ENCODE measurements at places on chromosomes 2 and 18.

- no peak for DNase-seq
Observed at GRCh38 chr2:70957798-70958197, 20.6 kb upstream of the ANKRD53 start.

DNA sequence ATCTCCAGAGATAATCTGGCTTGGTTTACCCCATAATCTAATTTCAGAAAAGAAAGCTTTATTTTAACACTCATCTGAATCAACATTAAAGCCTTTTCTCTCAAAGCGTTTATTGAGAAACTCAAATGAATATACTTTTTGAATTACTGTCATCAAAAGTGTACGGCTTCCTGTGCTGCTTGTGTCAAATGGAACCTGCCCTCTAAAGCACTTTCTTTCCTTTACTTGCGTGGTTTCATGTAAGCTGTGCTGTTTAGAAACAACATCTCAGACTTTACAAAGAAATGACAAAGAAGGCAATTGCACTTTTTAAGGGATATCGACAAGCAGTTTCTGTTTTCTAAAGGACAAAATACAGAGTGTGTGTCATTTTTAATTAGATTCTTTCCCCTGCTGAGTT is 35.1 kb downstream of the CYBRD1 start:
- no peak for DNase-seq

GRCh38 chr2:54551123-54551756 is 95.1 kb downstream of the SPTBN1 start:
- DNase-seq = no peak

DNA sequence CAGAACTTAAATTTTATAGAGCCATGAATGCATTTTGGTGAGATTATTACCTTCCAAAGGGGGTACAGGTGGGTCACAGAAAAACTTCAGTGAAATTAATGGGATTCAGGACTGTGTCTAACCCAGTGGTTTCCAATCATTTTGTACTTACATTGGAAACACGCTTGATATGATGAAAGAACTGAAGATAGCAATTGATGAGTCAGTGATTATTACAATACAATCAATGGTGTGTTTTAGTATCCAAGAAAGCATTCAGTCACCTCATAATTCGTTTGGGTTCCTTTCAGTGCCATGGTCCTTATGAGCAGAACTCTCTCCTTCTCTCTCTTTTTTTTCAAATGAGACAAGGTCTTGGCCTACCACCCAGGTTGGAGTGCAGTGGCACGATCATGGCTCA is 66.5 kb upstream of the IGFBP5 start:
- no peak for DNase-seq

DNA sequence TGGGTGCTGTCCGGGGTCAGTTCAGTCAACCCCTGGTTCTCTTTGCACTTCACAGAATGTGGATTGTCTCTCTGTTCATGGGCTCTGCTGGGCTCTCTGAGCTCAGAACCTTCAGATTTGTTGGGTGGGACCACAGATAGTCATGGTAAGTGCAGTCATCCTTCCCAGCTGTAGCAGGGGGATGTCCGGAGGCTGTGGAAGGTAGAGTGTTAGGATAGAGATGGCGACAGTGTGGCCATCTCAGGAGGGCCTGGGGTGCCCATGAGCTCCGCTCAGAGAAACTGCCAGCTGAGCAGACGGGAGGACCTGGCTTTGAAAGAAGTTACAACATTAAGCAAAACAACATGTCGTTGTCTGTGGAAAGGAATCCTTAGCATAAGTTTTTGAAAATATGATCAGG is 149.8 kb downstream of the FAM210A start:
- DNase-seq = no peak

DNA sequence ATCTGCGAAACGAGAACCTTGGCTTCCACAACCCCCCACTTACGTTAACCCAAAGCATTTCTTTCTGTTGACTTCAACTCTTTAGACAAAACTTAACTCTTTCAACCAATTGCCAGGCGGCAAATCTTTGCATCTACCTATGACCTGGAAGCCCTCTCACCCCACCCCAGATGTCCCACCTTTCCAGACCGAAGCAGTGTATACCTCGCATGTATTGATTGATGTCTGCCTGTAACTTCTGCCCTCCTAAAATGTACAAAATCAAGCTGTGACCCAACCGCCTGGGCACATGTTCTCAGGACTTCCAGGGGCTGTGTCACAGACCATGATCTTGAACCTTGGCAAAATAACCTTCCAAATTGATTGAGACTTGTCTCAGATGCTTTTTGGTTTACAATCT is 12.3 kb downstream of the AQP12B start:
- no peak for DNase-seq

DNA sequence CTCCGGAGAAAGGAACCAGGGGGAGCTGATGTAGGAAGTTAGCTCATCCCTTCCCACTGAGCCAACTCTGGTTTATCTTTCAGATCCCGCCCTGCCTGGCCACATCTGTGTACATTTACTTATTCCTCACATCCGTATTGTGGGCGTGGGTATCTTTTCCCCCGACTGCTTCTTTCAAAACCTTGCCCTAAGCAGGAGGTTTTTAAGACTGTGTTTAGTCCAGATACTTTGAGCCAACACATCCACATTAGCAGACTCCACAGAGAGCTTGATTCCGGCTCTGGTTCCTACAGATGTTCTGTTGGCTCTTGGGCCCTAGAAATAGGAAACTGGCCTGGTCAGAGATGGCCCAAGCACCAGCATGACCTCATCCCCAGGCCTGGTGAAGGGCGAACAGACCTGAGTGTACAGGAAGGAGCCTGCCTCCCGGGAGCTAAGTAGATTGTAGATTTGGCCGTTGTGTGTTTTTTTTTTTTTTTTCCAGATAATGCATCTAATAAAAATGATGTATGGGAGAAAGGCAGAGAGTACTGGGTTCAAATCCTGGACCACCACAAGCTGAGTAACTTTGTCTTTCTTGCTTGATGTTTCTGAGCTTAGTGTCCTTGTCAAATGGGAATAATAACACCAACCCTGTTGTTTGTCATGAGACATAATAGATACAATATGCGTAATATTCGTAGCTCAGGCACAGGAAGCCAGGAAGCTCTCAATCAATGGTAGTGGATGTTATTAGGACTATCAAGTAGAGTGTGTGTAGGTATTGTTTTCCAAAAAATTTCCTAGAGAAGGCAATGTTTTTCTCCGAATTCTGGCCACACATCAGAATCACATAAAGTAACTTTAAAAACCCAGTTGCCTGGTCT is 92.3 kb downstream of the PRKCE start:
- peak; percentile 75 for DNase-seq

DNA sequence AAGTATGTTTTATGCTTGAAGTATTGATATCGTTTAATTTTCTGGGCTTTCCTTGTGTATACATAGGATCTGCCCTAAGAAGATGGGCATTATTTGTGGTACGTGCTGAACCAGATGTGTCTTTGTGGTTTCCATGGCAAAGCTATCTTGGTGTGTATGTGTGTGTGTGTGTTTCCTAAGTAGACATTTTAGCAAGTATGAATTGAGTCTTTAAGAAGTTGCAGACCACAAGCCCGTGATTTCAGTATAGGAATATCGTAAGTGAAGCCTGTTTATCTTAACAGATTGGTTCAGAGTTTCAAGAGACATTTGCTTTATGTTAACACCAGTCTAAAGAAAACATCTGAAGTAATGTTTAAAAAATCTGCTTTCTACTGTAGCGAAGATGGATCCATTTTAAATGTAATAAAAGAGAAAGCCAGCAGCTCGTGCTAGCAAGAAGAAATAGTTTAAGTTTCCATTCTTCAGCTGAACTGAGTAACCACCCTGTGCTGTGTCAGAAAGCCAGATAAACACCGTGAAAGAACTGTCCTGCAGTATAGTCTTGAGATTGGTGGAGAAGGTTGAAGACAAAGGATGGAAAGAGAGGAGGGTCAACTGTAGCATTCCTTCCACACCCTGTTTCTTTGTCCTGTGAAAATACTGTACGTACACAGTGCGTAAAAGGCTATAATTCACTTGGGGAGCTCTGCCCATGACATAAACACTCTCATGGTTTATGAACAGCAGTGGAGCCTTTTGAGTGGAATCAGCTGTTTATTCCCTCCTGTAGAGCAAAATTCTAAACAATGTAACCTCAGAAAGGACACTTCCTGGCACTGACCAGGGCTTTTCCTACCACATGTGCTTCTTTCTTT is 91.9 kb upstream of the FOSL2 start:
- DNase-seq = peak; percentile 88

- no peak for DNase-seq
Observed at GRCh38 chr2:180412219-180412618, 405.1 kb upstream of the CWC22 start.

GRCh38 chr2:207184348-207184747 is 18.6 kb upstream of the KLF7 start:
- no peak for DNase-seq

- no peak for DNase-seq
Observed at GRCh38 chr18:11064727-11065460, 84.5 kb downstream of the PIEZO2 start.

- no peak for DNase-seq
Observed at GRCh38 chr2:1837022-1837421, 92.7 kb upstream of the PXDN start.

DNA sequence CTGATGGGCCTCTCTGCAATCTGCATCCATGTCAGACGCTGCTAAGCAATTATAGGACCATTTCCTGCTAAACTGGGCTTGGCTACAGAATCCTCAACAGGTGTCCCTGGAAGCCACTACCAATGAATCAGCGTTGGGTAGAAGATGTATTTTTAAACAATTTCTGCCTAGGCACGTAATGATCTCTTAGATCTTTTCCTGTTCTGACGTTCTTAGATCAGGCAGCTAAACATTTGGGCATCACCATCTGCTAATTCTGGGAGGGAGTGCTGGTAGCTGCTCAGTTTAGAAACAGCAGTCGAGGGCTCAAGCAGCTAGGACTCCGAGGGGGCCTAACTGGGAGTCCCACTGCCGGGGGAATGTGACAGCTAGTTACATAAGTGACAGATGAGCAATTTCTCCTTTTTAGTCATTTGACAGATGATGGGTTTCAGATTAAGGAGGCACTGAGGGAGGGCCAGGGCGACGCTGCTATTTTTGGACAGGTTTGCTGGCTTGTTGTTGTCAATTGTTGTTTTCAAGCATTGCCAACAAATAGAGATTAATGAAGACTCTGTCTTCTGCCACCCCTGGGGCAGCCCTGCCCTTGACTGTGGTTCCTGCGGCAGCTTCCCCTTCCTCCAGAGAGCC is 92.7 kb downstream of the MRO start:
- DNase-seq = no peak

- no peak for DNase-seq
Observed at GRCh38 chr2:69716555-69717120, 25.3 kb upstream of the ANXA4 start.

- DNase-seq = no peak
Observed at GRCh38 chr2:237389831-237390230, 24.1 kb downstream of the COL6A3 start.

DNA sequence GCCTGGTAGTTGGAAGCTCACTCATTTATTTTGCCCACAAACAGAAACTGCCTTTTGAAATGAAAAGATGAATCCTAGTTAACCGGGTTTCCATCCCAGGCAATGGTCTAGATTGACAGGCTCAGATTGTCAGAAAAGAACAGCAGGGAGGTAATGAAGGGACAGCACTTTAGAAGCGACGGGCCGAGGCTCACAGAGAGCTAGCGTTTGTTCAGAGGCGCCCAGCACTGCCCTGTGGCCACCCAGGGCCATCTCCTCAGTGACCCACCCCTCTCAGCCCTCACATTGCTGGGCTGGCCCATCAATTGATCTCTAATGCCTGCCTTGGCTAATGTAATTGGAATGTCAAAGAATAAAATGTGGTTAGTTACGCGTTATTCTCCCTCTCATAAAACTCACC is 304.8 kb downstream of the CDCA7 start:
- DNase-seq = no peak

DNA sequence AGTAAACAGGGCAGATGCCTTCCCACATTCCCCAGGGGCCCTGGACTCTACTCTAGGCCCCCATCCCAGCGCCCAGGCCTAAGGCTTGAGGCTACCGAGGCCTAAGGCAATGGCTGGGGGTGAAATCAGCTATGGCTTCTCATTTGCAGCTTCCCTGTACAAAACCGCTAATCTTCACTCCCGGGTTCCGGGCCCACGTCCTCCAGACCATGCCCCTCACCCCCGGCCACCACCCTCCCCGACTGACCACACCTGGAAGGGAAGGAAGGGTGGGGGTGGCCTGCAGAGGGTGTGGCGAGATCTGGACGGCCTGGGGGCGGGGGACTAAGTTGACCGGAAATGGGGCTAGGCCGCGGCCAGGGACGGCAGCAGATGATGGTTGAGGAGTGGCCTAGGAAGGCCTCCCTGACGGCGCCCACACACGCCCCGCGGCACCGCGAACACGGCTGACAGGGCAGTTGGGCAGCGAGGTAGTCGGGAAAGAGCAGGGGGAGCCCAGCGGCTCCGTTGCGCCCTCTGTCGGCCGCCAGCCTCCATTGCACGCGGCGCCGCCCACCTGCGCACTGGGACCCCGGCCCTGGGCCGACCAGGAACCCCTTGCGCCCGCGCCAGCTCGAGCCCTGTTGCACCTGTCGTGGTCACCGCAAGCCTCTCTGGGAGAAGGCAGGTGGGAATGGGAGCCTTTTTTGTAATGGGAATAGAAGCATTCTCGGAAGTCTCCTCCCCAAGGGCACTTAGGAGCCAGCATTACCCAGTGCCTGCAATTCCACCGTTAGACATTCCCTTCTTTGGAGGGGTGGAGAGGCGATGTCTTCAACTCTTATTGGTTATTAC is 117.1 kb upstream of the STPG4 start:
- DNase-seq = peak; percentile 37

- DNase-seq = no peak
Observed at GRCh38 chr2:170144761-170145160, 33.2 kb upstream of the MYO3B start.

DNA sequence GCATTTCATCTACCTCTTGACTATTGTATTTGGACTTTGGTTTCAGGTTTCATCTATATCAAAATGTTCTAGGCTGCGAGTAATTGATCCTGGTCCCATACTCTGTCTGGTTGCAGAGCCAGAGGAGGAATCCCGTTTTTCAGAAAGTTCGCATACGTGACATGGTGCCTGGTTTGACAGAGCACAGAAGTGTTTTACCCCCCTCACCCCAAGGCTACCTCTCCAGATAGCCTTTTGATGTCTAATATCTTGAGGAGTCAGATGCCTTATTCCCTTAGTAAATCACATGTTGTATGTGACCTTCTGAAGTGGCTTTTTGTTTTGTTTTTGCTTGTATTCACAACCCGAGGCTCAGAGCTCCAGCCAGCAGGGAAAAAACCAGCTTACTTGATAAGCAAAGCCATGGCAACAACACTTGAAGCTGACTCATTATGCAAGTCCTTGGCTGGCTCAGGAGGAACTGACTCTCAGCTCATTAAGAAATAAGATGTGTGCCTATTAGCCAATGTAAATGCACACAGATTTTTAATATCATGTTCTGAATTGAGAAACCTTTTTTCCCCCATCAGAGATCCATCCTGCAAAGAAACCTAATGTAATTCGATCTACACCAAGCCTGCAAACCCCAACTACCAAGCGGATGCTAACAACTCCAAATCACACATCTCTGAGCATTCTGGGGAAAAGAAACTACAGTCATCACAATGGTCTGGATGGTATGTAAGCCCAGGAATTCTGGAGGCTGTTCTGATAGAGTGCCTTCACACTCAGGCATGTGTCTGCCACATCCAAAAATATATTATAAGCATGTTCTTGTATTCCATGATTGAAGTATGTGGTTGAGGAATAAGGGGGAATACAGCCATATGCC is 41.4 kb downstream of the OXER1 start:
- peak; percentile 80 for DNase-seq

- no peak for DNase-seq
Observed at GRCh38 chr2:8144131-8144631, 537.7 kb upstream of the ID2 start.

GRCh38 chr2:138329591-138329990 is 172.0 kb upstream of the SPOPL start:
- no peak for DNase-seq
